ENCODE measurements at places on chromosomes 1 and 21.
A peak's percentile ranks its signal among the peaks of the same experiment; 100 is the strongest.

- DNase-seq, result no peak
These were observed 147.4 kb upstream of the KRTAP19-8 start for GRCh38 chr21:31185663-31186062.

GRCh38 chr1:118588566-118588965, 399.6 kb downstream of the TBX15 start:
- no peak for DNase-seq

- DNase-seq, result no peak
These were observed 5.9 kb downstream of the RUSC1 start for GRCh38 chr1:155326631-155327037.

- no peak for DNase-seq
These were observed 103.7 kb downstream of the HS2ST1 start for GRCh38 chr1:87017998-87018672.

DNA sequence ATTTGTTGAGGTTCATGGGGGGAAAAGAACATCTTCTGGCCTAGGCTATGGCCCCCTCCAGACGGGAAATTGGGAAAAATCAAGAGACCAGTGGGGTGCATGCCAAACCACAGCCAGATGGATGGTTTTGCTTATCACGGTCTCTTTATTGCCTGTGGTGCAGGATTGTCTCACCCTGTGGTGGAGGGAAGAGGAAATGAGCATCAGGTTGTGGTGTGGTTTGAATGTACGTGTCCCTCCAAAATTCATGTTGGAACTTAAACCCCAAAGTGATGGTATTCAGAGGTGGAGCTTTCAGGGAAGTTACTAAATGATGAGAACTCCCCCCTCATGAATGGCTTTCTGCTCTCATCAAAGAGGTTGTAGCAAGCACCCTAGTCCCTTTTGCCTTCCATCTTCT, 525.7 kb downstream of the NPHP4 start:
- DNase-seq, result no peak

- DNase-seq, result no peak
These were observed 77.9 kb downstream of the NEK7 start for GRCh38 chr1:198234520-198235251.

GRCh38 chr1:29849038-29849750, 612.9 kb downstream of the PTPRU start:
- DNase-seq, result no peak

DNA sequence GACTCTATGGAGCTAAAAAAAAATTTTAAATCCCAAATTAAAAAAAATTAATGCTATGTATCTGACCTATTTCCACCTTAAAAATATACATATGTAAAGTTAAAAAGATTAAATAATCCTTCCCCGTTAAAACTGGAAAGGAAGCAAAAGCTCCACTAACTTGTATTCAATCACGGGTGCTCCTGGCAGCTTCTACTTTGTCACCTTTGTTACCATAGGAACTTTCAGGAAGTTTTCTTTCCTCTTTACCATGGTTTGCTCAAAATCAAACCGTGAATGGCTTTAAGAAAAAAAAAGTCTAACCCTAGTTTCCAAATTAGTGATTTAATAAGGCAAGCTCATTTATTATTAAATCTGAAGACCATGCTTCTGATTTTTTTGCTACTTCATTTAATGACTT, 3.5 kb downstream of the GPATCH2 start:
- DNase-seq, result no peak

DNA sequence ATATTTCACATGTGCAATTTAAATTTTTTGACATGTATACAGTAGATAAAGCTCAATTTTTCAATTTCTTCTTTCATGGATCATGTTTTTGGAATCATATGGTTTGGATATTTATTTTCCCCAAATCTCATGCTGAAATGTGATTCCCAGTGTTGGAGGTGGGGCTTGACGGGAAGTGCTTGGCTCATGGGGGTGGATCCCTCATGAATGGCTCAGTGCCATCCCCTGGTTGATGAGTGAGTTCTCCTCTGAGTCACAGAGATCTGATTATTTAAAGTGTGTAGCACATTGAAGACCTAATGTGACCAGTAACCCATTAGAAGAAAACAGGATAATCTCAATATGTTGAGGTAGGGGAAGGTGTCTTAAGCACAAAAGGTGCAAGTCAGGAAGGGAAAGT, 9.1 kb upstream of the IFI16 start:
- no peak for DNase-seq

DNA sequence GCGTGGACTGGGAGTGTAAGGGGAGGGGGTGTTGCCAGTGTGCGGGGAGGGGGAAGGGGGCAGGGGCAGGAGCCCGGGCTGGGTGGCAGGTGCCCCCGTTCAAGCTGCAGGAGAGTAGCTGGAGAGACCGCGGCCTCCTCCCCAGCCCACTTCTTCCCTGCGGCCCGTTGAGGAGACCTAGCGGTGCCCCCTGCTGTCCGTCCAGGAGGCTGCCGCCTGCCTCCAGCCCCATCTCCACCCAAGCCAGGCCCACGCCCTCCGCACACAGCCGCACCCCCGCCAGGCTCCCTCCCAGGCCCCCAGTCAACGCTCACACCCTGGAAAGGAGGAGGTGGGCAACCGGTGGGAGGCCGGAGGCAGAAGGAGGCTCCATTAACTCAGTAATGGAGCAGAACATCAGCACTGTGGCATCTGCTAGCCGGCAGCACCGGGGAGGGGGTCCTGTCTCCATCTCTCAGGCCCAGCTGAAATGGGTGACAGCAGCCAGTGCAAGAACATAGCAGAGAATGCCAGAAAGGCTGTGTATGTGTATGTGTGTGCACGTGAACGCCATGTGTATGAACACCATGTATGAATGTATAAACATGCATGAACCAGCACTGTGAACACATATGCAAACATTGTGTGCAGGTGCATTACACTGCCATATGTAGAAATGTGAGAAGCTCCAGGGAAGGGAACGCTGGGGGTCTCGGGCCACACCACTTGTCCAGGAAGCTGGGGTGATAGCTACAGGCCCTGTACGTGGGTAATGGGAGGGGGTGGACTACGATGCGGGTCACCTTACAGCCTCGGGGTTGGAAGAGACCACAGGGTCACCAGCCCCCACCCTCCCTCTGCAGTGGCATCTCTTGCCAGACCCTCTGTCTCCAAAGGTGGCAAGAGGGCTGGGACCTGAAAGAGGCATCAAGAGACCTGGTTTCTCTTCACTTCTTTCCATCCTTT, 84.6 kb downstream of the SYT2 start:
- DNase-seq, result peak; percentile 27

- no peak for DNase-seq
These were observed 33.9 kb upstream of the GRHL3 start for GRCh38 chr1:24285231-24285630.

DNA sequence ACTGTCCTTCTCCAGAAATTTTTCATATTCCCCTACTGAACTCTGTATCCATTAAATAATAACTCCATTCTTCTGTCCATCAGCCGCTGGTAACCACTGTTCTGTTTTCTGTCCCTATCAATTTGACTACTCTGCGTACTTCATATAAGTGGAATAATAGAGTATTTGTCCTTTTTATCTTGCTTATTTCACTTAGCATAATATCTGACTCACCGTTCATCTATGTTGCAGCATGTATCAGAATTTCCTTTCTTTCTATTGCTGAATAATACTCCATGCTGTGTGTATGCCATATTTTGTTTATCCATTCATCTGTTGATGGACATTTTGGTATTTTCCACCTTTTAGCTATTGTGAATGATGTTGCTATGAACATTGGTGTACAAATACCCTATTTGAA, 71.9 kb downstream of the CEP350 start:
- DNase-seq, result no peak

Data from stimulated activated CD4-positive, alpha-beta T cell treated with anti-CD3 and anti-CD28 coated beads, Interleukin-15, amount 100 ng/mL, for 1 hour (primary cell).